Epithelial cell of alveolus of lung (primary cell): ENCODE measurements at places on chromosomes 2 and 18. TPM values are rescaled to one million over a fixed set of nuclear protein-coding genes. Genes with fewer than 3 reads are reported as not detected.

UGT1A8 gene
- total RNA-seq: not detected in 2 replicates

DSG4 gene
- total RNA-seq: not detected in 2 replicates

NEB gene
- 0.91 and 1.9 TPM in 2 replicates for total RNA-seq

LOXHD1 gene
- total RNA-seq: not detected in 2 replicates

MYO5B gene
- 2.3 TPM in 1 of 2 replicates, not detected in the other for total RNA-seq

GCG gene
- not detected in 2 replicates for total RNA-seq

NBEAL1 gene
- 11.3 and 12.5 TPM in 2 replicates for total RNA-seq

EVX2 gene
- not detected in 2 replicates for total RNA-seq

D2HGDH gene
- total RNA-seq: 11.4 and 17.1 TPM in 2 replicates

LCT gene
- total RNA-seq: under 0.01 and 0.08 TPM in 2 replicates

RAB6C gene
- under 0.01 TPM in 1 of 2 replicates, not detected in the other for total RNA-seq

AKAIN1 gene
- not detected in 2 replicates for total RNA-seq

KLHL29 gene
- total RNA-seq: 4.0 and 6.8 TPM in 2 replicates

RTP5 gene
- not detected in 2 replicates for total RNA-seq

CPLX4 gene
- not detected in 2 replicates for total RNA-seq

NT5DC4 gene
- total RNA-seq: not detected in 2 replicates

OSR1 gene
- 8.4 and 18.8 TPM in 2 replicates for total RNA-seq

BOK gene
- total RNA-seq: 23.3 and 64.8 TPM in 2 replicates

ECEL1 gene
- not detected in 2 replicates for total RNA-seq

SAG gene
- total RNA-seq: not detected in 2 replicates
